ENCODE measurements at places on chromosomes 3 and 15. TPM values are rescaled to one million over a fixed set of nuclear protein-coding genes. Genes with fewer than 3 reads are reported as not detected.

The LIPC gene
- polyA plus RNA-seq = not detected

The CELSR3 gene
- polyA plus RNA-seq = 0.32 TPM

The NT5DC2 gene
- 402 TPM for polyA plus RNA-seq

The MRPL3 gene
- polyA plus RNA-seq = 49.6 TPM

The GRM2 gene
- polyA plus RNA-seq = 0.10 TPM

The DZIP1L gene
- 3.0 TPM for polyA plus RNA-seq

The CLDN16 gene
- polyA plus RNA-seq = not detected

The GOLGA6D gene
- not detected for polyA plus RNA-seq
